ENCODE measurements at places on chromosomes 7 and 10. TPM values are rescaled to one million over a fixed set of nuclear protein-coding genes. Genes with fewer than 3 reads are reported as not detected.

SPDYE18 gene
- 0.33 TPM for total RNA-seq

GOLGA7B gene
- total RNA-seq, result not detected

SPDYE2 gene
- not detected for total RNA-seq

IFIT1B gene
- total RNA-seq, result not detected

CREB3L2 gene
- total RNA-seq, result 30.4 TPM

LRRC17 gene
- total RNA-seq, result 16.3 TPM

VGF gene
- 0.10 TPM for total RNA-seq

TACC2 gene
- 18.5 TPM for total RNA-seq

FKBP6 gene
- total RNA-seq, result not detected

NUTM2E gene
- total RNA-seq, result 0.38 TPM

TMEM248 gene
- 167 TPM for total RNA-seq

BRI3 gene
- total RNA-seq, result 59.7 TPM

ODAD2 gene
- total RNA-seq, result 0.98 TPM

TMEM236 gene
- total RNA-seq, result 0.10 TPM

PIP gene
- not detected for total RNA-seq

GFRA1 gene
- total RNA-seq, result 0.86 TPM

WDFY4 gene
- 1.3 TPM for total RNA-seq

LIPK gene
- total RNA-seq, result not detected

CCDC71L gene
- total RNA-seq, result 44.7 TPM

ITPRID1 gene
- total RNA-seq, result not detected

SORBS1 gene
- 1.1 TPM for total RNA-seq

CRYGN gene
- not detected for total RNA-seq

SLC26A5 gene
- 0.33 TPM for total RNA-seq

MIOS gene
- total RNA-seq, result 24.0 TPM

SPDYE16 gene
- not detected for total RNA-seq

PITX3 gene
- total RNA-seq, result not detected

R3HCC1L gene
- 11.4 TPM for total RNA-seq

TMEM196 gene
- total RNA-seq, result not detected

ASZ1 gene
- total RNA-seq, result not detected

C10orf62 gene
- total RNA-seq, result 0.10 TPM

INSYN2A gene
- not detected for total RNA-seq

GIGYF1 gene
- 22.8 TPM for total RNA-seq

CNTNAP2 gene
- total RNA-seq, result not detected

NDUFB8 gene
- total RNA-seq, result 121 TPM

All from vein endothelial cell (primary cell).